Activated T-cell treated with anti-CD3 and anti-CD28 coated beads, Interleukin-2, amount 50 U/mL, for 1 hour (primary cell): ENCODE measurements at places on chromosomes 5 and 9.

- DNase-seq: no peak
These were observed 235.2 kb upstream of the ELL2 start for GRCh38 chr5:96196890-96197289.

DNA sequence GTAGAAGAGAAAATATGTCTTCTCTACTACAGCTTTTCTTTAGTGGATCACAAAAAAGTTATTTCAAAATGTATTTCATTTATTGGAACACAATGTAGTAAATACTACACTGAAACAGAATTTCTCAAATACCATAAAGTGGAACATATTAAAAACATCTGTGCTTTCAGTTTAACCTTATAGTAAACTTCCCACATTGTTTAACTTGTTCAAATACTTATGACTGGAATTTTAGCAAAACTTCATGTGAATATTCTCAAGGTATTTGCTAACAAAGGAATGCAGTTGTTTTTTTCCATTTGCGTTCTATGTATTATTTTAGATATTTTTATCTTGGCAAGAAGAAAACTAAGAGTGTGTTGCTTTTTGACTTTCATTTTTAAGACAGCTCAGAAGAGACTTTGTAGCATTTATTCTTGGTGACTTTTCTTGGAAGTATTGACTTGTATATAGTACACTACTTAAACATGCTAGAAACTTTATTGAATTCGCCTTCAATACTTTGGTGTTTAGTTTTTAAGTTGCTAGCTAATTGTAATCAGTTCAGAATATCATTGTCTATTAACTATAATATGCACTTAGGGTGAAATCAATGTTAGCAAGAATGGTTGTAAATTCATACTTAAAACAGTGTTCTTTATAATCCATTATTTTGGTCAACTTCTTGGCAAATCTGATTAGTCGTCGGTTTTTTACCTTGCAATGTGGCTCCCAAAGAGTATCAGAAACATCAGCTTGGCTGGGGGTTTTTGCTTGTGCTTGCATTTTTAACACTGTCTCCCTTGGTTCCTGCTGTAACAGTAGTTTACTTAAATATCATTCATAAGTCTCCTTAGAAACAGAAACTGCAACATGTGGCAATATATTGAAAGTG lies 5.0 kb upstream of the RHOBTB3 start:
- no peak for DNase-seq

DNA sequence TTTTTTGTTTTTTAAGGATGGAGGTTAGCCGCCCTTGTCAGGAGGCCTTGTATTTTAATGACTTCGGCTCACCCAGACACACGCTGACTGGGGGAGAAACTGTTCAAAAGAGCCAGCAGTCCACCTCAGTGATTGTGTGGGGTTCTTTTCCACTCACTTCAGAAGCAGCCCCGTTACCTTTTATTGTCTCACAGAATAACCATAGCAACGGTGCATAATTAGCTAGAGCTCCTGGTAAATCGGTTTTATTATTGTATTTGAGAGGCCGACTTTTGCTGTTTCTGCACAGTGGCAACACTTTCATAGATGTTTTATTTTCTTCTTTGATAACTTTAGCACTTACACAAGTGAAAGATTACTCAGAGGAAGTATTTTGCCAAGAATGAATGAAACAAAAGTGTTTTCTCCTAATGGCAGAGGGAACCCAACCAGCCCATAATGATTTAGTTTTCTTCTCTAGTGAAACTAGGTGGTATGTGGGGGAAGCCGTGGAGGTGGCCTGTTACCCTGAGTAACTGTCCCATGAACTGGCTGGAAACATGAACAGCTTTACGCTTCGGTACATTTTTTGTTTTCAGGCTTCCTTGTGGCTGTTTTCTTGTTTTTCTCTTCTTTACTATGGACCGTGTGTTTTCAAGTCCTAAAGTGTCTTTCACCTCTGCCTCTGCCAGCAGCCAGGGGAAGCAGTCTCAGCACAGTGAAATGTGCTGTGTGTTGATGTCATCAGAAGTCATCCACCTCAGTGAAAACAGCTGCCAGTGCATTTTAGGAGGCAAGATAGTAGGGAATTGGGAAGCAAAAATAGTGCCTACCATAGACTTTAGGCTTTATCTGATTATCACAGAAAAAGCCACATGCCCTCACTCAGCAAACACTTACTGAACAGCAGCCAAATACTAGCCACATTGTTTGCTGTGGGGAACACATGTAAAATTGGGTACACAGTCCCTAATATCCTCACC lies 414.7 kb downstream of the KDM4C start:
- DNase-seq: no peak

- no peak for DNase-seq
These were observed 160.4 kb downstream of the SIL1 start for GRCh38 chr5:139037732-139038131.

GRCh38 chr5:103793595-103794182 lies 231.1 kb upstream of the NUDT12 start:
- no peak for DNase-seq

DNA sequence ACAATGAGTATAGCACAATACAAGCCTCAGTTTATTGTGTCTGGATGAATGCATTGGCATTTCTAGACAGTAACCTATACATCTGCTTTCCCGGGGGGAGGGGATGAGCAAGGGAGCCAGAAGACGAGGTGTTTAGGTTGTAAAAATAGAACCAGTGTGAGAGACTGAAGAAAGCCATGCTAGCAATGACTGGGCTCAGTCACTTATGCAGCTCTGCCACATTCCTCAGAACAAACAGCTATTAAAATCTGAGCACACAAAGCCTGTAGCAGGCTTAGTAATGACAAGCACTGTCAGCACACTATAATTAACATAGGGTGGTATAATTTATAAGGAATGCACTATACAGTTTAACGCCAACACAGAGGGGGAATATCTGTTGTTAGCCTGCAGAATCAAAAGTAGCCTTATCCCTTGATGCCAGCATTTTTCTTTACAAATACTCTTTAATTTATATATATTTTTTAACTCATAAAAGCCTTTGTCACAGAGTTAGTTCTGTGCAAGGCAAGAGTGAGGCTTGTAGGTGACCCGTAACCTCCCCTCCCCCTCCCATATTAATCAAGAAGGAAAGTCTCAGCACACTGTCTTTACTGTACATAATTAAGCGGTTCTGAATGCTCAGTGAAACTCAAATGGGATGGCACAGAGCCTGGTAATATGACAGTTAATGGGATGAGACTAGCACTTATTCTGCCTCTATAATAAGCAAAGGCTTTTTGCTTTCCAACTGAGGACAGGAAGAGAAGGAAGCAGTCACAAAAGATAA lies 295.4 kb downstream of the CSNK1G3 start:
- no peak for DNase-seq

- no peak for DNase-seq
These were observed 5.7 kb upstream of the GARNL3 start for GRCh38 chr9:127258606-127259471.

DNA sequence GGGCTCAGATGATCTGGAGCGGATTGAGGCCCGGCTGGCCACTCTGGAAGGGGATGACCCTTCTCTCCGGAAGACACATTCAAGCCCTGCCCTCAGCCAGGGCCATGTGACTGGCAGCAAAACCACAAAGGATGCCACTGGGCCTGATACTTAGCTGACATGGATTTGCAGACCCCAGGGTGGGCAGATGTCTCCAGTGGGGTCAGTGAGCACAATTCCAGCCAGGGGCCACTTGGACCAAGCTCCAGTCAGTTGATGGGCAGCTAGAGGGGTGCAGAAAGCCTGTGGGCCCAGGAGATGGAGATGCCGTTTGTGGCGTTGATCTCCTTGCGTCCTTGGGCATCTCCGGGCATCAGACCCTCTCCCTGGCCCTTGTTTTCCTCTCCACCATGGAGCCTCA lies 46.7 kb downstream of the PSD2 start:
- no peak for DNase-seq

GRCh38 chr5:73434461-73434860 lies 14.1 kb downstream of the FOXD1 start:
- DNase-seq: no peak

DNA sequence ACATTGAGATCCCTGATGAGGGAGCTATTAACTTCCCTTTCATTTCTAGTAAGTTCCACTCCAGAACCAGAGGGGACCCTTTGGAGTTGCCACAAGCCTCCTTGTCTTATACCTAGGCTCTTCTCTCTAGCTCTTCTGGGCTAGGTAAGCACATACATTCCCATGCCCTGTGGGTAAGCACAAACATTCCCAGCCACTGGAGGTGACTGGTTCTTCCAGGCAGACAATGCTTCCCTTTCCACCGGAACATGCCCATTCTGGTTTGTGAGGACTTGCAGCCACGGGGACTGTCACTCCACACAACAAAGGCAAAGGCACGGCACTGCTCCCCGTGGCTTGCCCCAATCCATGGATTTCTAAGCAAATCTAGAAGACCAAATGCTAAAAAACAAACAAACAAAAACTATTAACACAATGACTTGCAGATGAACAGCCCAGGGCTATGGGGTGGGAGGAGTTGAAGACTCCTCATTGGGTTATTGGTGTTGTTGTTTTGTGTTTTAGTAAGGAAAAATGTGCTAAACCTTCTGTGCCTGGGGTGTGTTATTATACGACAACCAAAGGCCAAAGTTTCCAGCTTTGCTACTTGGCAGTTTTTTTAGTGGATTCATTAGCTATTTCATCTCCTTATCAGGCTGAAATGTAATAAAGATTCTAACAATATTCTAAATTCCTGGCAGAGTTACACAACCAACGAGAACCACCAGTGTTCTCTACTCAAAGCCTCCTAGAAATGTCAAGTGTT lies 276.2 kb downstream of the SYK start:
- DNase-seq: no peak

GRCh38 chr5:164392531-164392930 lies 887.1 kb downstream of the MAT2B start:
- no peak for DNase-seq

DNA sequence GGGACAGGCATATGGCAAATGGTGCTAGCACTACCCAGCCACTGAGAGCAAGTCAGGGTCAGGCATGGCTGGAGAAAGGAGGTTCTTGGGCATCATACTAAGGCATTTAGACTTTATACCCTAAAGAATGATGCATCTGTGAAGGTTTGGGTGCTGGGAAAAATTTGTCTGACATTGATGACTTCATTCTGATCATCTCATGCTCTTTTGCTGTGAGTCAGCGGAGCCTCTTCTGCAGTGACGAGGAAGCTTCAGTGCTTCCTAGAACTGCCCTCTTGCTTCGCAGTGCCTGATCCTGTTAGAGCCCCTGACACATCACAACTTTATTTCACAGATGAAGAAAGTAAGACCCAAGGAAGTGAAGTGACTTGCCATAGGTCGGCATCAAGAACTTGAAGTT lies 266.6 kb upstream of the GAS1 start:
- no peak for DNase-seq

DNA sequence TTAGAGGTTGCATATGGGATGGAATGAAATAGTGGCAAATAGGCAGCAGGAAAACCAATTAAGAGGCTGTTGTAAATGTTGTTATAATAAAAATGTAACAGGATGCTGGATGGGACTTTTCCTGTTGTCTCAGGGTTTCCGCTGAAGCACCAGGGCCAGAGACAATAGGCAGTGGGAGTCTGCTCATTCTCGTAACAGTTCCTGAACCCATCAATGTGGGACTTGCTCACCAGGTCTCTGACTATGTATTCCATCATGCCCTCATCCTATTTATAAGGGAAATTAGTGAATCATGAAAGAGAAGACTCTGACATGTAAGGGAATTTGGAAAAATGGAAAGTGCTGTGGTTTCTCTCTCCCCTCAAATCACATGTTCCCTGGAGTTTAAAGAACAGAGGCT lies 23.5 kb upstream of the SSBP2 start:
- no peak for DNase-seq
